Naive B cell (primary cell): ENCODE measurements at places on chromosomes 5 and 9.

DNA sequence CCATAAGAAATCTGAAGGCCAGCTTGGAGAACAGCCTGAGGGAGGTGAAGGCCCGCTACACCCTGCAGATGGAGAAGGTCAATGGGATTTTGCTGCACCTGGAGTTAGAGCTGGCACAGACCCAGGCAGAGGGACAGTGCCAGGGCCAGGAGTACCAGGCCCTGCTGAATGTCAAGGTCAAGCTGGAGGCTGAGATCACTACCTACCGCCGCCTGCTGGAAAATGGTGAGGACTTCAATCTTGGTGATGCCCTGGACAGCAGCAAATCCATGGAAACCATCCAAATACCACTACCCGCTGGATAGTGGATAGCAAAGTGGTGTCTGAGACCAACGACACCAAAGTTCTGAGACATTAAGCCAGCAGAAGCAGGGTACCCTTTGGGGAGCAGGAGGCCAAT is 100.5 kb upstream of the MAN2A1 start:
- H3K4me1 ChIP-seq: no peaks in the 10 kb centered on the region
- H3K4me3 ChIP-seq: no peak overlapping the region
- no peaks in the 10 kb centered on the region for H3K27me3 ChIP-seq
- no peaks in the 10 kb centered on the region for H3K36me3 ChIP-seq
- no peak overlapping the region for H3K27ac ChIP-seq
- DNase-seq: no peak

DNA sequence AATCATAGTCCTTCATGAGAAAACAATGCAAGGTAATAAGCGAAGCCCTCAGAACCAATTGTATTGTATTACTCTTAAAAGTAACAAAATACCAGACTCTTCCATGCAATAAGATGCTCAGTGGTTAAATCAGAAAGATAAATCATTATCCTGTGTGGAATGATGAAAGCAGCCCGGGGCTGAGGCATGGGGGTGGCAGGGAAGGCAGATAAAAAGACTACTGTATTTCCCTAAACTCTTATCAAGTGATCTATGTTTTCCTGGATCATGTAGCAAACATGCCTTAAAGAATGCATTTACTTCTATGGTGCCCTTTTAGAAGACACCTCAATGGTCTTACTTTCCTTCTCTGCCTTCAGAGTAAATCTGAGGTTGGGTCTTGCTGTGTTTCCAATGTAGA is 105.6 kb upstream of the DAPK1 start:
- H3K4me1 ChIP-seq: no peaks in the 10 kb centered on the region
- no peak overlapping the region for H3K27ac ChIP-seq
- H3K4me3 ChIP-seq: no peak overlapping the region
- no peaks in the 10 kb centered on the region for H3K27me3 ChIP-seq
- H3K36me3 ChIP-seq: no peaks in the 10 kb centered on the region

DNA sequence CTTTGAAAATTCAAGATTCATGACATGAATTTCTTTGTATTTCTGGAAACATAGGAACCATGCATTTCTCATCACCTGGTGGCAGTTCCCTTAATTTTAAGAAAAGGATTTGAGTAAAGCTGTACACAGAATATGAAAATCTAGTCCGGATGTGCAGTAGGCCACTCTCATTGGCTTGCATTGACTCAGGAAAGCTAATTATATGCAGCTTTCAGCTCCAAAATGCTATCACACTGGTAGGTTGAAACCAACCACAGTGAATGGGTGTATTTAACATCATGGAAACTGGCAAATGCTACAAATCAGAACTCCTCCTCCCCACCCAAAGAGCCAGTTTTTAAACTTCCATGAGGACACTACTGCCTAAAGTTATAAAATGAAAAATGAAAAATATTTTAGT is 161.6 kb upstream of the FBXL17 start:
- no peak for DNase-seq
- peaks cover 11% of the 10 kb centered on the region for H3K27me3 ChIP-seq
- no peak overlapping the region for H3K4me3 ChIP-seq
- H3K36me3 ChIP-seq: no peaks in the 10 kb centered on the region
- no peaks in the 10 kb centered on the region for H3K4me1 ChIP-seq

- H3K27me3 ChIP-seq: peaks cover 17% of the 10 kb centered on the region
- DNase-seq: no peak
- H3K27ac ChIP-seq: no peak overlapping the region
- no peaks in the 10 kb centered on the region for H3K36me3 ChIP-seq
- H3K4me1 ChIP-seq: no peaks in the 10 kb centered on the region
Observed at GRCh38 chr9:21710548-21711191, 91.8 kb upstream of the MTAP start.

- H3K36me3 ChIP-seq: peaks cover 26% of the 10 kb centered on the region
- H3K4me1 ChIP-seq: peaks cover 8% of the 10 kb centered on the region
- no peak for DNase-seq
- H3K27ac ChIP-seq: no peak overlapping the region
- no peaks in the 10 kb centered on the region for H3K27me3 ChIP-seq
- H3K4me3 ChIP-seq: no peak overlapping the region
Observed at GRCh38 chr5:150044329-150044681, 42.0 kb downstream of the CSF1R start.

- H3K4me1 ChIP-seq: peaks cover 5% of the 10 kb centered on the region
- H3K27me3 ChIP-seq: peaks cover 66% of the 10 kb centered on the region
- no peaks in the 10 kb centered on the region for H3K36me3 ChIP-seq
- H3K4me3 ChIP-seq: no peak overlapping the region
- no peak overlapping the region for H3K27ac ChIP-seq
Observed at GRCh38 chr5:592158-592557, 20.0 kb upstream of the CEP72 start.

DNA sequence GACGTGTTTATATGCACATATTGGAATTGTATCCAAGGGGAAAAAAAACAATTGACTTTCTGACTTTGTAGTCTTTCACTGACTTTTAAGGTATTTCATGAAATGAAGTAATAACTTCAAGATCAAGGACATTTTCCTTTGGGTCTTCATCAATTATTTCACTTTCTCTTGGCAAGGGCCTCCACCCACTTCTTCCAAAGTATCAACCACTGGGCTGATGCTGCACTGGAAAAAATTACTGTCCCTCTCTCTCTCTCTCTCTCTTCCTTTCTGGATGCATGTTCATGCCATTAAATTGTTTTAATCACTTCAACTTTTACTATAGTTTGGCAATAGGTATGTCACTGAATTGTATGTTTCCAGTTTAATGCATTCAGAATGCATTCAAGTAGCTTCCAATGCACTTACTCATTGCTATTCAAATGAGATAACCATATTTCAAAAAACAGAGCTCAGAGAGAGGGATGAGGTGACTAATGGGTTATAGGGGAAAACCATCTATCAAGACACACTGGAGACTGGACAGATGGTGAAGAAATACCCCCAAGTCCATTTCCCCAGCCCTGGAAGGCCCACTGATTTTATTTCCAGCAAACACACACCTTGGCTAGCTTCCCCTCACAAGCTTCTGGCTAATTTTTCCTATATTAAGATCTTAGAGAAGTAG is 585.3 kb downstream of the EBF1 start:
- no peaks in the 10 kb centered on the region for H3K27me3 ChIP-seq
- H3K27ac ChIP-seq: no peak overlapping the region
- H3K36me3 ChIP-seq: no peaks in the 10 kb centered on the region
- H3K4me1 ChIP-seq: peaks cover 44% of the 10 kb centered on the region
- peak overlapping the region; percentile 19 for H3K4me3 ChIP-seq

- DNase-seq: no peak
- H3K4me1 ChIP-seq: no peaks in the 10 kb centered on the region
- H3K27me3 ChIP-seq: peaks cover 10% of the 10 kb centered on the region
- H3K4me3 ChIP-seq: no peak overlapping the region
- no peaks in the 10 kb centered on the region for H3K36me3 ChIP-seq
Observed at GRCh38 chr9:86965636-86966395, 18.5 kb upstream of the GAS1 start.

GRCh38 chr9:84068872-84069271 is 88.3 kb downstream of the RMI1 start:
- no peak for DNase-seq
- H3K36me3 ChIP-seq: no peaks in the 10 kb centered on the region
- no peaks in the 10 kb centered on the region for H3K4me1 ChIP-seq
- H3K4me3 ChIP-seq: no peak overlapping the region

DNA sequence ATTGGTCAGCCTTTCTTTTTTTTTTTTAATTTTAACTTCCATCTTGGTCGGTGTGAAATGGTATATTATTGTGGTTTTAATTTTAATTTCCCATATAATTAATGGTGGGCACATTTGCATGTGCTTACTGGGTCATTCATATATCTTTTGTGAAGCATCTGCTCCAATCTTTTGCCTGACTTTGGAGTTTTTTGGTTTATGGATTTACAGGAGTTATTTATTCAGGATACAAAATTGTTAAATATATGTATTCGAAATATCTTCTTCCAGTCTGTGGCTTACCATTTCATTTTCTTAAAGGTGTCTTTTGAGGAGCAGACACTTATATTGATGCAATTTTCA is 682 bp upstream of the RIGI start:
- H3K27me3 ChIP-seq: no peaks in the 10 kb centered on the region
- H3K4me3 ChIP-seq: peak overlapping the region; percentile 97
- H3K36me3 ChIP-seq: peaks cover 12% of the 10 kb centered on the region
- DNase-seq: no peak

DNA sequence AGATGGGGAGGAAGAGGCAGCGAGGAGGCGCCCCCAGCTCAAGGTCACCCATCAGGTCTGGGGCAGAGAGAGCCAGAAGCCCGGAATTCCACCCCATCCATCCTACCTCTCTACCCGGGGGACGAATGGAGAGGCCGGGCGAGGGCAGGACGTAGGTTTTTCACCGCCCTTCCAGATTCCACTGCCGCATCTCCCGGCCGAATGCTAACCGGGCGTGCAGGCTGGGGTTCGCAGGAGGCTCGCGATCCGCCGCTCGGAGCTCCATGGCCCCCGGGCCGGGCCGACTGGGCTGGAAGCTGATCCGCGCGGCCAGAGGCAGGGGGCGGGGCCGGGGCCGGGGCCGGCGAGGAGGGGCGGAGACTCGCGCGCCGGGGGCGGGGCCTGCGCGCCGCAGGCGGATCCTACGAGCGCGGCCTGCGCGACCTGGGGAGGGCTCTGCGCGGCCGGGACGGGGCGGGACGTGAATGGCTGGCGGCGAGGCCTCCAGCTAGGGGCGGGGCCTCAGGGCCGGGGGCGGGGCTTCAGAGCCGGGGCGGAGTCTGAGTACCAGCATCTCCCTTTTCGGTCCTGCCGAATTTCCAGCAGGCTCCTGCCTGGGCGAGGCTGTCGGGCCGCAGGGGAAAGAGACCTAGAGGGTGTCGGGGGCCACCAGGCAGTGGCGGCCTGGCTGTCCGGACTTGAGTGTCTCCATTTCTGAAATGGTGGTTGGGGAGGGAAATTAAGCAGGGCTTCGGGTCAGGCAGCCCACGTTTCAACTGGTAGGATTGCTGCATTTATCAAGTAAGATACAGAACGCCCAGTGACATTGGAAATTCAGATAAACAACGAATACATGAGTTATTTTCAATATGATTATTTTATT is at the start of gene ST6GALNAC4:
Gene ST6GALNAC4 (minus strand): TSS at position 322 of the 862 bp plus-strand sequence. CDS start 622 bp downstream, outside the sequence.
- H3K27ac ChIP-seq: peak within 1 kb of the TSS; percentile 96
- H3K4me1 ChIP-seq: peaks cover 72% of the 10 kb centered on the region
- peak; percentile 90 for DNase-seq
- peaks cover 5% of the 10 kb centered on the region for H3K36me3 ChIP-seq

DNA sequence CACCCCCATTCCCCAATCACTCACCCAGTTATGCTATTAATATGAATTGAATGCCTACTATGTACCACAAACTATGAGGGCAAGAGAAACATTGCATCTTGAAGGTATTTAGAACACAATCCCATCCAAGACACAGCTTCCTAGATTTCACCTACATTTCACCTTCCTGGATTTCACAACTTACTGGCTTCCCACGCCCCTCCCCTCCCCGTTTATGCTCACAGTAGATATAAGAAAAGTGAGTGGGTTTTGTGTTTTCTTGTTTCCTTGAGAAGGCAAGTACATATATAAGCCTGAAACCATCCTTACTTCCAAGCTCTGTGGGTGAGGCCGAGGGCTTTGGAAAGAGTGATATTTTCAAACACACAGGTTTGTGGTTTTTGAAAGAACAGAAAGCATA is 465.0 kb downstream of the BNC2 start:
- H3K4me3 ChIP-seq: no peak overlapping the region
- no peaks in the 10 kb centered on the region for H3K27me3 ChIP-seq
- H3K27ac ChIP-seq: no peak overlapping the region
- H3K4me1 ChIP-seq: no peaks in the 10 kb centered on the region
- no peak for DNase-seq
- no peaks in the 10 kb centered on the region for H3K36me3 ChIP-seq

- H3K4me3 ChIP-seq: no peak overlapping the region
- H3K4me1 ChIP-seq: peaks cover 11% of the 10 kb centered on the region
- no peak for DNase-seq
- no peak overlapping the region for H3K27ac ChIP-seq
- H3K27me3 ChIP-seq: peaks cover 29% of the 10 kb centered on the region
Observed at GRCh38 chr5:77847814-77848290, 71.7 kb upstream of the TBCA start.

GRCh38 chr9:4717815-4718214 is 23.2 kb downstream of the AK3 start:
- no peak for DNase-seq
- no peak overlapping the region for H3K27ac ChIP-seq
- H3K27me3 ChIP-seq: no peaks in the 10 kb centered on the region
- no peak overlapping the region for H3K4me3 ChIP-seq
- H3K4me1 ChIP-seq: peaks cover 5% of the 10 kb centered on the region
- peaks cover 16% of the 10 kb centered on the region for H3K36me3 ChIP-seq

- no peaks in the 10 kb centered on the region for H3K4me1 ChIP-seq
- DNase-seq: peak; percentile 31
- H3K36me3 ChIP-seq: no peaks in the 10 kb centered on the region
- H3K27ac ChIP-seq: no peak overlapping the region
- no peak overlapping the region for H3K4me3 ChIP-seq
Observed at GRCh38 chr5:132813599-132814502, 749 bp downstream of the SOWAHA start.

DNA sequence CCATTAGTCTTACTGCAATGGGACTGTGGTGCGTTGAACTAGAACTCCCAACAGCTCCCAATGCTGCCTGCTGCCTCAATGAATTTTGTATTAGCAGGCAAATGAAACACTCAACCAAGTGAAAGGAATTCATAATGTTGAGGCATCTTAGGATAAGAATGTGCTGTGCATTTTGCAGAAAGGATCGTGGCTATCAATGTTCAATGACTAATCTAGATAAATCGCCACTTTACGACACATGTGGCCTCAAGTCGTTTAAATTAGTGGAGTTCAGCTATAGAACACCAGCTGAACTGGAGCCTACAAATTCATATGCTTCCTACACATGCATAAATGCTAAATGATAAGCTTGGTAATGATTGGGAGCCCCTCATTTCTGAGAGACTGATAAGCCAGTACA is 318.4 kb downstream of the PSAT1 start:
- H3K36me3 ChIP-seq: no peaks in the 10 kb centered on the region
- H3K4me1 ChIP-seq: no peaks in the 10 kb centered on the region
- no peak overlapping the region for H3K27ac ChIP-seq
